Aorta (tissue), 5 donors: ENCODE measurements at places on chromosomes 12 and 14.
A peak's percentile ranks its signal among the peaks of the same experiment; 100 is the strongest.

GRCh38 chr12:89648211-89648930, 60.3 kb downstream of the ATP2B1 start:
- no peak for DNase-seq

DNA sequence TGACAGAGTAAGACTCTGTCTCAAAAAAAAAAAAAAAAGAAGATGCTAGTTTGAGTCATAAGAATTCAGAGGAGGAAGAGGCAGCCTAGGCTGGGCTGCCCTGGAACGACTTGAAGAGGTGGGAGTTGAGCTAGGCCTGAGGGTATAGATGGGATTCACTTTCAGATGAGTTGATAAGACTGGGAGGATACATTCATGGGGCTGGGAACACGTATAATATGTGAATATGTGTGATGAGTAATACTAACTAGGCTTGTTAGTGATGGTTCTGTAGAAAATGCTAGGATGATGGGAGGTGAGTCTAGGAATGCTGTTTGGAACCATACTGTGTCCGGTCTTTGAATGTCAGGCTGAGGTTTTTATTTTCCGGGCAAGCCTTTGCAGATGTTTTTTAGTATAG, 9.0 kb downstream of the PLEKHA5 start:
- no peak for DNase-seq

DNA sequence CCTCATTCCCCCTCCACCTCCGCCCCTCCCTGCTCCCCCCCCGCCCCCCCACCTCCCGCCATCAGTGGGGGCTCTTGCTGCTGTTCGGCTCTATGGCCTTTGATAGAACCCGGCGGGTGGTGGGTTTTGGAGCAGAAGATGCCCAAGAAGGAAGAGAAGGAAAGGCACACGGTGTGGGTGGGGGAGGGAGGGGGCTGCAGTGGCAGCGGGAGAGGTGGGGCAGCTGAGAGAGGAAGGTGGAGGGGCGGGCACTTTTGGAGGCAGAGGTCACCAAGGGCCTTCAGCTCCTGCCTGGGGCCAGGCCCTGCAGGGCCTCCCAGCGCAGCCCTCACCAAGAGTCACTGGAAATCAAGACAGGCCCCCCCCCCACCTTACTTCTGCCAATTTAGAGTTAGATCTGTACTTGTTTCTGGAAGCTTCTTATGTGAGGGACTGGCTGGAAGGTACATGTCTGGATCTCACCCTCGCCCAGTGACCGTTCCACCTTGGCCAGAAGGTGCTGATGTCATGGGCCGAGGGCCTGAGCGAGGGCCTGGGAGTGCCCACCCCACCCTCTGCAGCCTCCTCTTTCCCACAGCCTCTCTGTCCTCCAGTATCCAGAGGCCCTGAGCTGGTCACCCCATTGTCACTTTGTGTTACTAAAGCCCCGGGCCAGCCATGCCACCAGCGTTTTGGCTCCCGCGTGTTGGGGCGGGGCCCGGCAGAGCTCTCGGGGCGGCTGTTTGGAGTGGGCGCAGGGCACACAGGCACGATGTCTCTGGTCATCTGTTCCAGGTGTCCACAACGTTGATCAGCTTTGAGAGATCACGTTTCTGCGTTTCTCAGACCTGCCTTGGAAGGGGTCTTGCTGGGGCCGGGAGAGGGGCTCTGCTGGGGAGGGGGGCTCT, 153.9 kb downstream of the KIF26A start:
- peak; percentile 33 for DNase-seq

- peak; percentile 19 for DNase-seq
Measured at GRCh38 chr14:98903371-98903770, 368.6 kb downstream of the BCL11B start.

DNA sequence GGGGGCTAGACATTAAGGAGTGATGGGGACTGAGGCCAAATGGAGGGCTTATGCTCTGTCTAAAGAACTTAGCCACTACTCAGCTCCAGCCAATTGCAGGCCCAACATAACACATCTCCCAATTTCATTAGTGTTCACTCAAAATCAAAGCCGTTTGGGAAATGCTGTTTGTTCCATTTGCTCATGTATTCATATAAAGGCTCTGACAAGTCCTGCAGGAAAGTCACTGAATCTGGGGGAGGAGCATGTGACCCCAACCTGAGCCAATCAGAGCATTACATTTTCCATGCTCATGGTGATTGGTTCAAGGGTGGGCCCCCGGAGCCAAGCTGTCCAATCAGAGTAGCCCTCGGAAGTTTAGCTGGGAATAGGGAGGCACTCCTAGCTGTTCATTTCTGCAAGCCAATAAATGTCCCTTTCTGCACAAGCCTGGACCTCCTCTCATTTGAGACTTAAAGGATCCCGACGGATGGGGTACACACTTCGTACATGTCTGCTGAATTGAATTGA, 20.9 kb downstream of the SDSL start:
- no peak for DNase-seq

GRCh38 chr14:70754991-70755390, 54.3 kb downstream of the MAP3K9 start:
- no peak for DNase-seq

DNA sequence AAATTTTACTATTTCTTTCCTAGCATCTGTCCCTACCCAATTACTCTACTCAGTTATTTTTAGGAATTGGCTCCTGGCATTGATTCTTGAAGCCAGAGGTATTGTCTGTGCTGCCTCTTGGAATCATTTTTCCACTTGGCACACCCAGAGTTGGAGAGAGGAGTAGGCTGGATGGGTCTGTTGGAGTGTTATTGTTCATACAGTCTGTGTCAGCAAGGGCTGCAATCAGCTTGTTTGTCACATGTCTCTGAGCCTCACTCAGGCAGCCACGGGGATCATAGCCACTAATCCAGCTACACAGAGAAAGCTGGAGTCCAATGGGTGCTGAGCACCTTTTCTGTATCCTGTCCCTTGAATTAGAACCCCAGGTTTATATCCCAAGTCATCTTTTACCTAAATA, 176.0 kb upstream of the DYRK2 start:
- DNase-seq: peak; percentile 56

DNA sequence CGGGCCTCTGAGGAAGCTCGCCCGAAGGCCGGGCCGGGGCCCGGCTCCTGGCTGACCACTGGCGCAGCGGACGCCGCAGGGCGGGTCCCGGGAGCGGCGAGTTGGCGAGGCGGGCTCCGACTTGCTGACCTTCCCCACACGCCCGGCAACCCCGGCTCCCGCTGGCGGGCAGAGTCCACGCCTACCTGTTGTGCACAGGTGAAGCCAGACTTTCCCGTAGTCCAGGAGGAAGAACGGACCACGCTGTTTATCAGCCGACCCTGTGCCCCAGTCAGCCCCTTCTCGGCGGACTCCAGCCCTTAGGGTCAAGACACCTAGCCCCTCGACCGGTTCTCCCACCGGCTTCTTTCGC, 407 bp downstream of the HEATR5A start:
- peak; percentile 74 for DNase-seq

- no peak for DNase-seq
Measured at GRCh38 chr14:77554816-77555599, 56.4 kb upstream of the ISM2 start.

- no peak for DNase-seq
Measured at GRCh38 chr12:16019136-16019535, 108.0 kb downstream of the DERA start.

DNA sequence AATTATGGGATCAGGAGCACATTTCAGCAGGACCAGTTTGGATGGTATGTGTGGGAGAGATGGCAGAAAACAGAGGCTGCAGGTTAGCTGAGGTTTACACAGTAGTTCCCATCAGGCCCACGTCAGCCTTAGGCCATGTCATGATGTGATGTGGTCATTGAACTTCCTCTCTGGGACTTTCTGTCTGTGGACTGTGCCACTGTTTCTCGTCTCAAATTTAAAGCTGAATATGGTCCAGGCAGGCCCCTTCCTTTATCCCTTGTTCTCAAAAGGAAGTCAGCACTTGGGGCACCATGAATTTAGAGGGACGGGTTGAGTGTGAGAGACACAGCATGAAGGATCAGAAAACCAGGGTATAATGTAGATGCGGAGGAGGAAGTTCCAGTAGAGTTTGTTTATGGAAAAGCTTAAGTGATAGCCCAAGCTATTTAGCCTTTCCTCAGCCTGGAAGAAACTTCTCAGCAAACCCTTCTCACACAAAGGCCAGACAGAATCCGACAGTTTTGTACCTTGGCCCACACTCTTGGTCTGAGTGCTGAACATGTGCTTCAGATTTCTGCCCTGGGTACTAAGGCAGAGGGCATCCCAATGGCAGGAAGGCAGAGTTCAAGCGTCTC, 3.6 kb upstream of the IGFBP6 start:
- no peak for DNase-seq

DNA sequence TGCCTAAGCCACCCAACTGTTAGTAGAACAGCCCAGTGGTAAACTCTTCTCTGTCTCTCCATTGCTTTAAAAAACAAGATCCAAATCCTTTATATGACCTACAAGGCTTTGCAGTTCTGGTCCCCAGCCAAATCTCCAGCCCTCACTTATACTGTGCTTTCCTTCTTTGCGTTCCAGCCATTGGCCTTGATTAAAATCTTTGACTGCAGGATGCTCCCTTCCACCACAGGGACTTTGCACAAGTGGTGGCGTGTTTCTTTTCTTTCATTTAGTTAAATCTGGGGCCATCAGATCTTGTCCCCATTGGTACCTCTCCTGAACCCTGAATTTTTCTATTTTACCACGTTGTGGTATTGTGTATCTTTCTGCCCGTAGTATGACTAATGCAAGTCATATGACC, 183.7 kb downstream of the VRK1 start:
- no peak for DNase-seq
